GM03348 (cell line): ENCODE measurements at places on chromosomes 4 and X.

DNA sequence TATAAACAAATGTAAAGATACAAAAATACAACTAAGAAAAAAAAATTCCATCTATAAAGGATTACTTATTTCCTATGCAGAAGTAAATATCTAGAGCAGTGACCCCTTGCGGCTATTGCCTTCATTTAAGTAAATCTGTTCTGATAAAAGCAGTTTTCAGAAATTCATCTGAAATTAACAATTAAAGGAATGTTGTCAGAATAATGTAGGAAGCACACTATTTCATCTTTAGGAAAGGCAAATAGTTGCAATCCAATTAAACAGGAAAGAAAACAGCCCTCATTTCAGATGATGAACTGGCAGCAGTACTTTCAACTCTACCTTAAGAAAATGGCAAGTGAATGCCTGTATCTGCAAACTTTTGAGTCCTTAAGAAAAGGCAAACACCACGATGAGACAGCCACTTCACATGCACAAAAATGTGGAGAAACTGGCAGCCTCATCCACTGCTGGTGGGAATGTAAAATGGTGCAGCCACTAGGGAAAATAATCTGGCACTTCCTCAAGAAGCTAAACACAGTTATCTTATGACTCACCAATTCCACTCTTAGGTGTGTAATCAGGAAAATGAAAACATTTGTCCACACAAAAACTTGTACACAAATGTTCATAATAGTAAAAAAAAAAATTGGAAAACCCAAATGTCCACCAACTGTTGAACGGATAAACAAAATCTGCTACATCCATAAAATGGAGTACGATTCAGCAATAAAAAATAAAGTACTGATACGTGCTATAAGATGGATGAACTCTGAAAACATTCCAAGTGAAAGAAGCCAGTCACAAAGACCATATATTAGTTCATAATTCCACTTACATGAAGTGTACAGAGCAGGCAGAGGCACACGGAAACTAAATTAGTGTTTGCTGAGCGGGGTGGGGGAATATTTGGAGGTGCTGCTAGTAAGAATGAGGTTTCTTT, 2.0 kb upstream of the THAP9 start:
- peak; percentile 44 for DNase-seq

- DNase-seq: no peak
Observed at GRCh38 chr4:63986253-63986652, 423.0 kb downstream of the TECRL start.

DNA sequence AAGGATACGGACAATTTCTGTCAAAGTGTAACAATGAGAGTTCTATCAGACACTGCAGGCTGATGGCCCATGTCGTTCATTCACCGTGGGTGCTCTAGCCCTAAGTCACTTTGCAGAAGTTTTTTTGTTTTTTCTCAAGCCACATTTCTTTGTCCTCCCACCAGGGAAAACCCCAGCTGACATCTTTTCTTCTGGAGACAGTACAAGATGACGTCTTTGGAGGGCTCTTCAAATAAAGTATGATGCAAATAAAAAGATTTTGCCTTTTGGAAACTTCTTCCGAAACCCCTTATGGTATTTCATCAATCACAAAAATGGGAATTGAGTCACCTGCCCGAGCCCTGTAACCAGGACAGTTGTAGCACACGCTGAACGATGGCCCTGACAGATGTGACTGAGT, 73.2 kb downstream of the TRAPPC11 start:
- no peak for DNase-seq

- no peak for DNase-seq
Observed at GRCh38 chrX:867966-868647, 237.5 kb downstream of the SHOX start.

DNA sequence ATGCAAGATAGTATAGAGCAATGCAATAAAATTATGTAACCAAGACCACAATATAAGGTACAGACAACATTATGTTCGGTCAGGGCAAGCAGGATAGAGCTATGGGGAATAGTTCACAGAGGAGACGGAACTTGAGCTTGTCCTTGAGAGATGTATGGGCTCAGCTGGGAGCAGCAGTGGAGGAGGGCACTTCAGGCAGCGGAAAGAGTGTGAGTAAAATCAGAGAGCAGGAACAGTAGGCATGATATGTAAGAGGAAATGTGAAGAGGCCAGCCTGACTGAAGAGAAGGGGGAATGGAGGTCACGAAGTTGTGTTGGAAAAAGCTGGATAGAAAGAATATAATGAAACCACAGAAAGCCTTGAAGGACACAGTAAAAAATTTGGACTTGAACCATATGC, 217.2 kb upstream of the NOCT start:
- DNase-seq: no peak

DNA sequence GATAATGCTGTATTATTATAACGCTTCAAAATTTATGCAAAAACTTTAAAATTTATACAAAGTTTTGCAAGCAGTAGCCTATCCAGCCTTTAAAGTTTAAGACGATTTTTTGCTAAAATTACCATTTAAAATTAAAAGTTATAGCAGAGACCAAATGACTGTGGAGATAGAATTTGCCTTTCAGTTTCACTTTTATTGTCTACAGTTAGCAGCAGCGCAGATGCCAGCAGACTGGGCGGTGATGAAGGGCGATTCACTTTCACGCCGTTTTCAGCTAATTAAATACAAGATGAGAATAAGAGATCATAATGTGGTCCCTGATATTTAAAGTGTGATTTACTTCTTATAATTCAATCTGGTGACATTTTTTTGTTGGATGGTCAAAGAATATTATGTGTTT, 1381.5 kb upstream of the ADGRL3 start:
- no peak for DNase-seq

GRCh38 chr4:85956293-85956945, 403.4 kb downstream of the MAPK10 start:
- DNase-seq: no peak

DNA sequence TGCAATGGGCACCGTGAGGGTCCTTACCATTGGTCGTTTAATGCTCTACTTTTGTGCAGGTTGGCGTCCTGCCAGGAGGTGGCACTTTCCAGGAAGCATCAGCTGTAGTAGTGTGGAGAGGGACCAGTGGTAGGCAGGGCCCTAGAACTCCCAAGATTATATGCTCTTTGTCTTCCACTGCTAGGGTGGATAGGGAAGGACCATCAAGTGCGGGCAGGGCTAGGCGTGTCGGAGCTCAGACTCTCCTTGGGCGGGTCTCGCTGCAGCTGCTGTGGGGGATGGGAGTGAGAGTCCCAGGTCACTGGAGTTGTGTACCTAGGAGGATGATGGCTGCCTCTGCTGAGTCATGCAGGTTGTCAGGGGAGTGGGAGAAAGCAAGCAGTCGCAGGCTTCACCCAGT, 134.7 kb downstream of the KLF8 start:
- no peak for DNase-seq

DNA sequence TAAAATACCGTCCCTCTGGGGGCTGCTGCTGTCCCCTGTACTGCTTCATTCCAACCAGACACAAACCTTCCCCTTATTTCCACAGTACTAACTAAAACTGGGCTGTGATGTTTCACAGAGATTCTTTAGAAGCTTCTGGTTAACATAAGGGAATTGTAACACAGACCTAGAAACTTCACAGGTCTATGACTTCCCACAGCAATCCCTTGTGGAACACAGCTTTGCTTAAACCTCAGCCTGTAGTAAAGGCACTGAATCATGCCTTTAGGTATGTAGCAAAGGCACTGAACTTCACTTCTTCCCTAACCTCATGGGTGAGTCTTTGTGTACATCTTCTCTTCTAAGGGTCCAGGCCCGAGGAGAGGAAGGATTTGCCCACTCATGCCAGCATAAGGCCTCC, 49.4 kb downstream of the SPINK2 start:
- DNase-seq: no peak

DNA sequence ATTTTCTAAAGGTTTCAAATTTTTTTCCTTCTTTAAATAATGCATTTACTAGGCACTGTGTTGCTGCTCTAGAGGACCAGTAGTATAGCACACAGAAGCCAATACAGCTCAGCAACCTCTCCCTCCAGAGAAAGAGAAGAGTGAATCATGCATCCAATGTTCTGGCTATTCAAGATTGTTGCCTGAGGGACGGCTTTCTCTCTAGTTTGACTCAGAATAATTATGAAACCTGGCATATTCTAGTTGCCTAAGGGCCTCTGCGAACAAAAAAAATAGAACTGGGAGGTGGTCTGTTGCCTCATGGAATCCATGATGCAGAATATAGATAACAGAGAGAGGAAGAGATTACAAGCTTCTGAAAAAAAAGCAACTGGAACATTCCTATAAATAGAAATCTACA, 1233.3 kb upstream of the PABPC4L start:
- DNase-seq: no peak

GRCh38 chr4:86313656-86314055, 46.2 kb downstream of the MAPK10 start:
- no peak for DNase-seq

GRCh38 chr4:38762560-38762959, 20.2 kb downstream of the TLR10 start:
- DNase-seq: no peak

- no peak for DNase-seq
Observed at GRCh38 chr4:78734441-78735162, 41.5 kb upstream of the BMP2K start.

DNA sequence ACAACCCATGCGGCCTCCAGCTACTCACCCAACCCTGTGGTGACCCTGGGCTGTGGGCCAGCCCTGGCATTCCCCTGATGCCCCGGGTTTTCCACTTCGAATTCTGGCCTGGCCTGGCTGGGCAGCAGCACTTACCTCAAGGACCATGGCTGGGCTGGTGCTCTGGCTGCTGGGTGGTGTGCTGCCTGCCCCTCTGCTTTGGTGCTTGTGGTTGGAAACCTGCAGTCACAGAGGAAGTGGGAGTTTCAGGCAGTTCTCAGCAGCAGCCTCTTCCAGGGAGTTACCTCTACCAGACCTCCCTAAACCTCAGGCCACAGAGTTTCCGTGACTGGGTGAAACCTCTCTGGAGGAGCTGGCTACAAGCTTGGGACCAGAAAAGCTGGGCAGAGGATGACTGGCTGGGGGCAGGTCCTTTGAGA, at the start of gene CXCR3:
CXCR3 (minus strand) TSS at position 209 of the 419 bp plus-strand sequence; CDS start at position 147, 62 bp downstream.
- no peak for DNase-seq

DNA sequence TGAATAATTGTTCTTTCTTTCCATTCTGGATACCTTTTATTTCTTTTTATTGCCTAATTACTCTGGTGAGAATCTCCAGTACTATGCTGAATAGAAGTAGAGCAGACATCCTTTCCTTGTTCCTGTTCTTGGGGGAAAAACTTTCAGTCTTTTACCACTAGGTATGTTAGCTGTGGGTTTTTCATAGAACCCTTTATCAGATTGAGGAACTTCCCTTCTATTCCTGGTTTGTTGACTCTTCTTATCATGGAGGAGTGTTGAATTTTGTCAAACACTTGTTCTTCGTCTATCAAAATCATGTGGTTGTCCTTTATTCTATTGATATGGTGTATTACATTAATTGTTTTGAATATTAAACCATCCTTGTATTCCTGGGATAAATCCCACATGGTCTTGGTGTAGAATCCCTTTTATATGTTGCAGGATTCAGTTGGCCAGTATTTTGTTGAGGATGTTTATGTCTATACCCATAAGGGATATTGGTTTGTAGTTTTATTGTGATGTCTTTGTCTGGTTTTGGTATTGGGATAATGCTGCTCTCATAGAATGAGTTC, 23.6 kb downstream of the SH3BP2 start:
- DNase-seq: no peak

DNA sequence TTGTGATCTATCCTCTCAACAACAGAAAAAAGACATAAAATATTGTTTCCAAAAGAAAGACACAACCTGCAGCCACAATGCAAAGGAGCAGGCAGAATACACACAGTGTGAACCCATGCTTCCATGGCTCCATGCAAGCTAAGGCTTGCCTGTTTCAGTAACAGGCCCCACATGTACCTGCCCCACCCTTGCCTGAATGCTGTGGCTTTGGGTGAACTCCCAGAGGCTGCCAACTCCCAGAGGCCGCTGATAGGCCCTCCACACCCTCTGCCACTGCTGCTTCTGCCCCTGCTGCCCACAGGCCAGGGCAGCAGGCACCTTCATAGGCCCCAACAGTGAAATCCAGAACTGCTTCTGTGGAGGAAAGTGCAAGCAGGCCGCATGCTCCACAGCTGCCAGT, 313.9 kb downstream of the CHIC1 start:
- DNase-seq: no peak

DNA sequence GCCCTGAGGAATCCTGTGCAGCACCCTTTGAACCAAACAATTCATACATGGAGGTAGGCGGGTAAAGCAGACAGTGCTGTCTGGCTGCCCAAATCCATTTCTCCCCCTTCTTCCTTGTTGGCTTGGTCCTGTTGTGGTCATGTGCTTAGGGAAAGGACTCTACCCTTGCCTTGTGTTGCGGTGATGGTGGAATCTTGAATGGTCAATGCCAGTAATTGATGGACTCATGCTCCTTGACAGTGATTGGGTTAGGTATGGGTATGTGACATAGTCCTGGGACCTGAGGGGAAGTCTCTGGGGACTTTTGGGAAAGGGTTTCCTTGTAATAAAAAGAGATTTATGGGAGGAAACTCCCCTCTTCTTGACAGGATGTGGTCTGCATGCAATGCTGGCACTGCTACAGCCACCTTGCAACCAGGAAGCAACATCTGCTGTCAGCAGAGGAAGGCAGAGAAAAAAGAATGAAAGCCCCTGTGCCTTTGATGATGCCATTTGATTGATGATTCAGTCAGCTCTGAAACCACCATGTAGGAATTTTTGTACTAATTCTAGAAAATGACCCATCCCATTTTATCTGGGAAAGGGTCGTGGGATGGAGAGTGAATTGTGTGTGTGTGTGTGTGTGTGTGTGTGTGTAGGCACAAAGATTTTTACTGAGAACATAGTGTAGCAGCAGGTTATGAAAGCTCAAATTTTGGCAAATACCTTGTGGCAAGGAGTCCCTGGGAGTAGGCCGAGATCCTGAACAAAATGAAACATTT, 30.0 kb upstream of the HUWE1 start:
- no peak for DNase-seq

DNA sequence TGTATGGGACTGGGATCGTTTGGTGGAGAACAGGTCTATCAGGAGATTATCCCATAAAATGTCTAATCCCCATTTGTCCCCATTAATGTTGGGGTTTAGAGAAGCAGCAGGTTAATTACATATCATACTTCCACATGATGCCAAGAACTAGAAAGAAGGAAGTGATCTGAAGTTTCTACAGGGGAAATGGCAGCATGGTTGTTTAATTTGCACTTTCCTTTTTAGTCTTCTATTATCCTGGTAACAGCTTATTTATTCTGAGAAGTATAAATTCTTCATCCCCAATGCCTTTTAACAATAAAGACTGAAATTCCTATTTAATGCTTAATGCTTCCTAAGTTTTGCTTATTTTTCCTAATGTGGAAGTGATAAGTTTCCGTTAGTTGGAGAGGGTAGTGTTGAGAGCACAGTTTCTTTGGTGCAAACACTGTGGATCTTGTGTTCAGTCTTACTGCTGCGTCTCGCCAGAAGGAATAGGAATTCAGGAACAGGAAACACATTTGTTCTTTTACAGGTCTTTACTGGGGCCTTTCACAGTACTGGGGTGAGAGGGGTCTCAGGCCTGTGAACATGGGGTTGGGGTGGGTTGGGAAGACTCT, 59.5 kb upstream of the TADA2B start:
- DNase-seq: no peak

- no peak for DNase-seq
Observed at GRCh38 chr4:67401902-67402301, 143.4 kb downstream of the CENPC start.
